ENCODE measurements at places on chromosomes 2 and 18. TPM values are rescaled to one million over a fixed set of nuclear protein-coding genes. Genes with fewer than 3 reads are reported as not detected.

The VIL1 gene
- total RNA-seq, result not detected

The G6PC2 gene
- total RNA-seq, result not detected

The IL1R1 gene
- total RNA-seq, result 23.2 TPM

The ANKRD36C gene
- total RNA-seq, result 32.7 TPM

The ITGB6 gene
- total RNA-seq, result not detected

Data from endothelial cell of coronary artery (primary cell).